Tibial nerve (tissue), 4 donors: ENCODE measurements at places on chromosomes 12 and 14.
A peak's percentile ranks its signal among the peaks of the same experiment; 100 is the strongest.

- no peak for DNase-seq
These were observed 187.4 kb upstream of the PRMT8 start for GRCh38 chr12:3303410-3304136.

- no peak for DNase-seq
These were observed 107.3 kb downstream of the SAMD4A start for GRCh38 chr14:54674046-54674741.

- DNase-seq: no peak
These were observed 264.9 kb downstream of the NAV3 start for GRCh38 chr12:78095623-78096022.

- DNase-seq: no peak
These were observed 513.0 kb downstream of the DIO2 start for GRCh38 chr14:79698298-79698711.

DNA sequence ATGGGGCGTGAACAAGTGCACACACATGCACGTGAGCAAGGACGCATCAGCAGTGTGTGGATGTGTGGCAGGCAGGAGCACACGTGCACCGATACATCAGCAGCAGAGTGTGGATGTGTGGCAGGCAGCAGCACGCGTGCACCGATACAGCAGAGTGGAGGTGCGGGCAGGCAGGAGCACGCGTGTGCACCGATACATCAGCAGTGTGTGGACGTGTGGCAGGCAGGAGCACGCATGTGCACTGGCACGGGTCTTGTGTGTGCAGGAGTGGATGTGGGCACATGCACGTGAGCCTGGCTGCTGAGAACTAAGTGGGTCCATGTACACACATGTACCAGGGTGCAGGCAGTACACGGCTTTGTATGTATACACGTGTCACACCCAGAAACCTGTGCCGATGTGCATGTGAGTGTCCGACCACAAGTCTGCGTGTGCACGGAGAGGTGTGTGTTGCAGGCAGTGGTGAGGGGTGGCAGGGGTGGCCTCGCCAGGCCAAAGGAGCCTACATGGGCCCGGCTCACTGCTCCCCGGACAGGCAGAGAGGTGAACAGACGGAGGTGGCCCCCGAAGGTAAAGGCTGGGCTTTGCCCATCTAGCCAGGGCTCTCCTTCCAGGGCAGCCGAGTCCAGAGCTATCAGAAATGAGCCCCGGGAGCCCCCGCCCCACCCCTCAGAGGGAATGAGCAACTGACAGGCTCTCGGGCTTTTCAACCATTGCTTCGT lies 53.9 kb downstream of the RFLNA start:
- no peak for DNase-seq

- DNase-seq: no peak
These were observed 136.4 kb upstream of the NCOR2 start for GRCh38 chr12:124703856-124704255.

- peak; percentile 60 for DNase-seq
These were observed 16.4 kb downstream of the ACVRL1 start for GRCh38 chr12:51923506-51924365.

GRCh38 chr12:69833696-69834095 lies 8.7 kb downstream of the MYRFL start:
- DNase-seq: no peak

- DNase-seq: no peak
These were observed 2.5 kb downstream of the ZBTB42 start for GRCh38 chr14:104803280-104803911.

DNA sequence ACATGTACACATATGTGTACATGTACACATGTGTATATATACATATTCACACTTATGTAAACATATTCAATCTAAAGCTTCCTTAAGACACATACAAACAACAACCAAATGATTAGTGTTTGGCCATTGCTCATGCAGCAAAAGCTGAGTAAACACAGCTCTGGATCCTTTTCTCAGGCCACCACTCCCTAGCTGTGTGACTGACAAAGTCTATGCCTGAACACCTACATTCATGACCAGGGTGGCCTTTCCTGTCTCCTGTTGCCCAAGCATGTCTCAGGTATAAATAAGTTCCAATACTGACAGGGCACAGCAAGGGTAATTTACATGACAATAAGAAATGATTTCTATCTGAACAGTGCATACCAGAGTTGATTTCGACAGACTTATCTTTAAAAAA lies 1.4 kb upstream of the PTPRO start:
- DNase-seq: no peak
